ENCODE measurements at places on chromosomes 4 and X.

DNA sequence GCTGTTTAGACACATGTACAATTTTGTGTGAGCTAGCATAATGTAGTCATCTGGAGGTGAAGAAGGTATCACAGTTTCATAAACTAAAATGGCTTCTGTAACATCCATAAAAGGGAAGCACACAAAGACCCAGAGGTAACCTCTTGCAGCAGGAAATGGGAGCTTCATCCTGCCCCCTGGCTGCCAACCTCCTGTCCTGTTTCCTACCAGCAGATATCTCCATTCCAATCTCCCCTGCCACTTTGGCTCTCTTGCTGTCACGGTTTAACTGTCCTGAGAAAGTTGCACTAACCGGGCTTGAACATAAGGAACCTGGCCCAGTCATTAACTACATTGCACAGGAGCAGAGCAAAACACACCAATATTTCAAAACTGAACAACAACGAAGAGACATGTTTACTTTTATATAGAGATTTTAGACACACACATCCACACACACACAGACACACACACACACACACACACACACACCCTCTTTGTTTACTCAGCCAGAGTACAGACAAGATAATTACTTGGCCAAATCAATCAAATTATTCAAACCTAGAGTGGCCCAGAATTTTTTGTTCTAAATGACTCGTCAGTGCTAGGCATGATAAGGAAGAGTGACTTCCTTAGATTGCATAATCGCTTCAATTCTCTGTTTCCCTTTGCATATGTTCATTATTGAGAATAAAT, 24.2 kb downstream of the MID2 start:
- no peak for DNase-seq

DNA sequence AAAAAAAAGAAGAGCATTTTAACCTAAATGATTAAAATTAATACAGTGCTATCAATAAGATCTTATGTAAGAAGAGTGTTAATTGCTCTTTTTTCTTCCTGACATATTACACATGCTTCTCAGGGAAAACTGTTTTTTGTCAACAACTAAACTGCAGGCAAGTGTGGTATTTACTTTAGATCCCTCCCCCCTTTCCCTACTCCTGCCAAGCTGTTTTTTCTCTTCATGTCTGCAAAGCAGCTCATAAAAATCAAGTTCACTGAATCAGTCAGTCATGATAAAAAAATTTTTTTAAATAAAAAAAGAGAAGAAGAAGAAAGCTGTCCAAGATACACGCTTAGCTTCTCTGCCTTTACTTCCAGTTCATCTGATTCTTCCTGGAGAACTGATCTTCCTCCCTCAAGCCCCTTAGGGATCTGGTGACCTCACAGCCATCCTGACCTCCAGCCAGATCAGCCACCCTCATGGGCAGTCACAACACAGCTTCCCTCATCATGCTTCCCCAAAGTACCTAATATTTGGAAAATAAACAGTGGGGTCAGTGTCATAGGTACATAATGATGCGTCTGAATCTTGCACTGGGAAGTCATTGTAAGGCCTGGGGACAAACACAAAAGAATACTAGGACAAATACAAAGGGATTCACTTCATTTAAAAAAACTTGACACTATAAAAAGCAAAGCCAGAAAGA, 87.0 kb downstream of the ZNF827 start:
- DNase-seq, result no peak

DNA sequence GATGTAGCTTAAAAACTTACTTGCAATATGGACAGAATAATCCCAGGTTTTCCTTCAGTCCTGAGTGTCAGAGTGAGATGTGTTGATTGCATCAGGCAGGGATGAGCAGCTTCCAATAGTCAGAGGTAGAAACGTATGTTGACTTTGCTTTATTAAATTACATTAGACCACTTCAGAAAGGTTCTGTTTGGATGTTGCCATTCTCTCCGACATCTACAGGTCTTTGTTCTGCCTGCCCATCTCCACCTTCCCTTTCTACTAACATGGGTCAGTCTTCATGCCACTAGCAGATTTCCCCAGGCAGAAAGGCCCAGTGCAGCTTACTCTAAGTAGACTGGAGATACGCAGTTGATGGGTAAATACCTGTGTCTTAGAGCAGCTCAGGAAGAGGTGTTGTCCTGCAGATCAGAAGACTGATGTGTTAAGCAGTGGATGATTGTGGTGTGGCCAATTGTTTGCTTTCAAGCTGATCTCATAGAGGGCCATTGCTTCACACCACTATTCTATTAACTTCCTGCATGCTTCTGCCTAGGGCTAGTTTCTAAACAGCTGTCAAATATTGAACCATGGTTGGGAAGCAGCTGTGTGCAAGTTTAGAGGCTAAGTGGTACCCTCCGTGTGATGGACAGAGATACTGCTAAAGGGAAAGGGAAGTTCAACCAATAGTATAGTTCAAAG, 1.8 kb downstream of the FRMPD4 start:
- no peak for DNase-seq

DNA sequence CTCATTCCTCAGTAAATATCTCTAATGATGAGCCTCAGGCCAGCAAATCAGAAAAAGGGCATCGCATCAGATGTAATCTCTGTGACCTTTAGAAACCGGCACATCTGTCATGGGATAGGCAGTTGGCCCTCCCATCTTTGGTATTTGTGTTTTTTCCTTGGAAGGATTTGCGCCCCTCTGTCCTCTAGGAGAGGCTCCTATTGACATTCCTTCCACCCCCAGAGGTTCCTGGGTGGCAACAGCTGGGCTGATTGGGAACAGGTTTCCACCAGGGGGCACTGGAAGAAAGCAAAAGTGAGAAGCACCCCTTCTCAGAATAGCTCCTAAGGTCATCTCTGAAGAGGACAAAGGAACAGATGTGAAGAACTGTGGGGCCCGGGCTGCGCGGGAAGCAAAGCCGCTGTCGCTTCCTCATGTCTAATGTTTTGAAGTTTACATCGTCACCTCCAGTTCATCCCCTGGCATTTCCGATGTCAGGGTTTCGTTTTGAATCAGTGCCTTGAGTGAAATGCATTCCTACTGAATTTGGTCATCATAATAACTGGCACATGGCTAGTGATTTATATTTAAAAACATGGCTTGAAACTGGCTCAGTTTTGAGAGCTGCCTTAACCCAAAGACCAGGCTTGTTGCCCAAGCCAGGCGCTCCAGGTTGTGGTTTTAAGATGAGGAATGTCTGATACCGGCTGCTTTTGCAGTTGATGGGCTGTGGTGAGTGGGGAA, 6.2 kb downstream of the TXK start:
- peak; percentile 57 for DNase-seq

- DNase-seq, result no peak
Observed at GRCh38 chr4:128570387-128570975, 239.0 kb upstream of the JADE1 start.
